Suprapubic skin (tissue), 4 donors: ENCODE measurements at places on chromosomes 4 and X. TPM values are rescaled to one million over a fixed set of nuclear protein-coding genes. Genes with fewer than 3 reads are reported as not detected.
A peak's percentile ranks its signal among the peaks of the same experiment; 100 is the strongest.

DNA sequence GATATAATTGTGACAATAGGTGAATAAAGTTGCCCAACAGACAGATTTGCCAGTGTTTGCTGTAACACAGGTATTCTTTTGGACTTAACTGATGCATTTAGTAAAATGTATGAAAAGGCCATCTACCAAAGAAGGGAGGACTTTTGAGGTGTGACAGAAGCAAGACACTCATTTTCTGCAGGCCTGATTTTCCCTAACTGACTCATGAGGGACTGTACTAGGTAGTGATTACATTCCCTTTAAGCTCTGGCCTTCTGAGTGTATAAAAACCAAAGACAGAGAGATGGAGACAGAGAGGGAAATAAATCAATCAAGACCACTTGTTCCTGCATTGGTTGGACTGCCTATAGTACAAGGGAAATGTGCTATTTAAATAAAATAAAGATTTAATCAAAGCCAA lies 150.8 kb upstream of the GALNT7 start:
- DNase-seq, result no peak

GRCh38 chrX:65674204-65674893 lies 6.9 kb downstream of the MSN start:
- DNase-seq, result no peak

- no peak for DNase-seq
These were observed 300.7 kb downstream of the DCTD start for GRCh38 chr4:182616476-182616875.

GRCh38 chr4:26028793-26029567 lies 115.0 kb downstream of the SMIM20 start:
- DNase-seq, result peak; percentile 84

GRCh38 chr4:35883108-35883507 lies 361.2 kb downstream of the ARAP2 start:
- DNase-seq, result no peak

DNA sequence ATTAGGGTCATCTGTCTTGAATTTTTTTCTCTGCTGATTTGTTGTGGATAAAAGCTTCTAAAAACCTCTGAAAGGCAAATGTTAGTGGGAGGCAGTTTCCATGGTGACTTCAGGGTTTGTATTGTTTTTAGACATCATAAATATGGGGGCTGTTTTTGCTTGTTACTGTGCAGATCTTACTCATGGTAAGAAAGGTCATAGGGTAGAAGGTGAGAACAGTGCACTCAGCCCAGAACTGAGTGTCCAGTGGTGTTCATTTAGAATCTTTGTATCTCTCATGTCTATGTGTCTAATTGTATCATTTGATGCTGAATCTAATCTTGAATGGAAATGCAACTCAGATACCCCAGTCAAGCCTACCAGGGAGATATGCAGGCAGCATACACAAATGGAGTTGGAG lies 609.8 kb downstream of the ZNF674 start:
- no peak for DNase-seq

The PLP1 gene
- total RNA-seq, result 27.5 TPM

- DNase-seq, result no peak
These were observed 36.0 kb upstream of the SMARCAD1 start for GRCh38 chr4:94171616-94172015.

The EGF gene
- 4.3 TPM for total RNA-seq

GRCh38 chr4:94577136-94577535 lies 125.4 kb downstream of the PDLIM5 start:
- DNase-seq, result no peak

The TBC1D8B gene
- 2.1 TPM for total RNA-seq

- DNase-seq, result no peak
These were observed 52.8 kb upstream of the CCSER1 start for GRCh38 chr4:90074322-90074886.

DNA sequence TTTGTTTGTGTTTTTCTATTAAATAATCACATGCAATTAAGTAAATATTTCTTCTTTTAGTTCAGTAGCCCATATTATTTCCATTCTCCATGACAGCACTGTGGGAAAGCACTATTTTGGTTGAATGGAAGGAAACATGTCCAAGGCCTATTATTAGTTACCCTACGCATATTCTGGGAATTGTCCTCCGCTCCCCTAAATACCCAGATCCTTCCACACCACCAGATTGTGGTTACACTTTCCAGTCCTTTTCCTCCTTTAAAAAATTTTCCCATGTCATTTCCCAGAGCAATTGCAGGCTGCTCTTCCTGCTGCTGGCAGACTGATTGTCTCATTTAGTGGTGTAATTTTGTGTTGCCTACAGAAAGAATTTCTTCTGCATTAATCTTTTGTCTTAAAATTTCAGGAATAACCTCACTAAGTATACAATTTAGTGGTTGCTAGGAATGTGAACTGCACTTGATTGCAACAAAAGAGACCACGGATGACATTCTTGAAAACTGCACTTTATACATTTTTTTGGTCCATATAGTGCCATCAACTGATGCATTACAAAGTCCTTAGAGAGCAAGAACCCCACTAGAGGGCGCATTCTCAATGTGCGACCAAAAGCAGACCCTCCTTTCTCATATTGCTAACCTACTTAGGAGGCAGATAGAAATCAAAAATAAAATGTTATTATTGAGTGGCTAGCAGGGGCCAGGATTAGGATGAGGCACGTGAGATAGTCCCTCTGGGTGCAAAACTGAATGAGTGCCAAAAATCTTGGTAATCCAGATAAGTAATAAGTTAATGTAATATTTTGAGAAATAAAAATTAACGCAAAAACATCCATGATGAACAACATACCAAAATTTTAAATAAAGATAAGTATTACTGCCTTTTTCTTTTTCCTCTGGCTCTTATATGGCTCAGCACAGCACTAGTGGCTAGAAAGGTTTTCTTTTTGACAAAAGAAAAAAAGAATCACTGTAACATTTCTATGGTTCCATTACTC lies 98.8 kb upstream of the IQCM start:
- no peak for DNase-seq

- DNase-seq, result no peak
These were observed 24.4 kb upstream of the LAMTOR3 start for GRCh38 chr4:99918656-99919055.

DNA sequence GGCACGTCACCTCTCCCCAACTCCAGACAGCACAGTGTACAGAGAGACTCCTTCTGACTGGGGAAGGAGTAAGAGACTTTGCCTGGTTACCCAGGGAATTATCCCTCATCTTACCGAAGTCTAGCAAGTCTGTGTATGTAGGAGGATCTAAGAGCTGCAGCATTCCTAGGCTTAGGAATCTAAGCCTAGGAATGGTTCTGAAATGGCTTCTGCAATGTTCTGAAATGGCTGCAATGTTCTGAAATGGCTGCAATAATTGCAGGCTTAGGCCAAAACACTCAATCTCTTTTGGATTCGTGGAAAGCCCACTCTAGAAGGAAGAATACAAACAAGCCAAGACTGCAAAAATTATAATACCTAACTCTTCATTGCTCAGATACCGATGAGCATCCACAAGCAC lies 106.4 kb downstream of the SCLT1 start:
- no peak for DNase-seq

DNA sequence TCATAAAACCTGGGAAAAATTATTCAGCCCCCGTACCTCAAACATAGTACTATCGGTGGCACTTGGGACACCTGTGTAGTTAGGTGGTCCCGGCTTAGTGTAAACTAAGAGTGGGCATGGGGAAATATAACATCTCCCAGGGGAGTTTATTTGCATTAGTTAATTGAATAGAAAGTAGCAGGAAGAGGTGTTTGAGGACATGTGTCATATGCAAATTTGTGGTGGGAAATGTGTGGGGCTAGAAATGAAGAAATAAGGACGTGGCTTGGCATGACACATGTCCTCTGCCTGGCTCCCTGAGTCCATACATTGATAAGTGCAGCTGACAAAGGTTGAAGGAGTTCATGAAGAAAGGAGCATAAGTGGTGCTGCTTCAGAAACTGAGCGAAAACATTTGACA lies 483.6 kb downstream of the SH2D1A start:
- DNase-seq, result no peak

The TLL1 gene
- 12.9 TPM for total RNA-seq

The RAP1GDS1 gene
- 27.9 TPM for total RNA-seq
